ENCODE measurements at places on chromosomes 7 and 10.

GRCh38 chr10:128151031-128151430, 24.8 kb upstream of the MKI67 start:
- DNase-seq: no peak

DNA sequence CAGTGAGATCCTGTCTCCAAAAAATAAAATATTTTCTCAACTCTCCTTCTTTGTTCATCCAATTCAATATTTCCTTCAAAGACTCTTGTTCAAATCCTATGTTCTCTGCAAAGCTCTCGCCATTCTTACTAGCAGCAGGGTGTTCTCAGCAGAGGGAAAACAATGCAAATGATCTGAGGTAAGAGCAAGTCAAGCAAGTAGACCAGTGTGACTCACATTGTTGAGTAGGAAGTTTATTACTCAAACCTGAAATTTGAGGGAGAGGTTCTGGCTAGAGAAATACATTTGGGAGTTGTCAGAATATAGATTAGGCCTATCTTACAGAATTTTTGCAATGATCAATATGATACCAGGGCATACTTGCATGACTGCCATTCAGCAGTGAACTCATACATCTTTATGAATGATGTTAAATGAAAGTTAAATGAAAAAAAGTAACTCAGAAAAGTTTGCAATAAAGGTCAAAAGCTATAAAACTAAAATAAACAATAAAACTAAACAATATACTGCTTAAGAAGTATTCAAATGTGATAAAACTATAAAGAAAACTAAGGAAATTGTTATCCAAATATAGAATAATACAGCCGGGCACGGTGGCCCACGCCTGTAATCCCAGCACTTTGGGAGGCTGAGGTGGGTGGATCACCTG, 5.8 kb downstream of the IDE start:
- no peak for DNase-seq

GRCh38 chr7:37234334-37234733, 214.3 kb downstream of the ELMO1 start:
- DNase-seq: no peak

DNA sequence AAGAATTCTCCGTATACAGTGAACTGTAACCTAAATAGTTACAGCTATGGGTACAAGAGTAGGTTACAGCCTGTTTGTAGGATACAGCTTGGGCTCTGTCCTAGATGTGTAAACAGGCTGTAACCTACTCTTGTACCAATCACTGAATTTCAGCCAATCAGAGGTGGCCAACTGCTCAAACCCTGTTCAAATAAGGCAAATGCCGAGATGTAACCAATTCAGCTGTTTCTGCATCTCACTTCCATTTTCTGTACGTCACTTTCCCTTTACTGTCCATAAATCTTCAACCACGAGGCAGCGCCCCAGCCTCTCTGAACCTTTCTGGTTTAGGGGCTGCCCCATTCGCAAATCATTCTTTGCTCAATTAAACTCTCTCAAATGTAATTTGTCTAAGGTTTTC, 8.3 kb upstream of the MMP21 start:
- no peak for DNase-seq

GRCh38 chr7:106563466-106564150, 97.3 kb downstream of the CCDC71L start:
- no peak for DNase-seq

DNA sequence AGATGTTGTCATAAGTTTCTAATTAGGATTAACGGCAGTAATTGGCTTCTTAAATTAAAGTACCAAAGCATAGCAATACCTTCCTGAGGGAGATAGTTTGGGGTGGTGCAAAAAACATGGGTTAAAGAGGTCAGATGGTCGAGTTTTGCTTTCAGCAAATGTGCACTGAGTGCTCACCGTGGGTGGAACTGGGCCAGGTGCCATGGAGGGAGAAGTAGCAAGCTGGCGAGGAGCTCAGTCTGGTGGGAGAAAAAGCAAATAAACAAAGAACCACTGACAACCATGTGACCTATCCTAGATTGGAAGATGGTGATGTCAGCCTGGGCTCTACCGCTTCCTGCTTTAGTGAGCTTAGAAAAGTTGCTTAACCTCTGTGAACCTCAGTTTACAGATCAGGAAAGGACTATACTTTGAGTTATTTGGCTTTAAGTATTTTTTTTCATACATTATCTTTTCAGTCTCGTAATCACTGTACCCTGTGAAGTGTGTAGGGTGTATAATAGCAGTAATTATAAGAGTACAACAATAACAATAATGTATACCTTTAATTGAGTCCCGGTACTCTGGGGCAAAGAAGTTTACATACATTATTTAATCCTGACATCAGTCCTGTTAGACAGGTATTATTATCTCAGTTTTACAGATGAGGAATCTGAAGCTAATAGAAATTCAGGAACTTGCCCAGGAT, 69.0 kb upstream of the PDCD4 start:
- no peak for DNase-seq

- DNase-seq: no peak
Measured at GRCh38 chr7:142436601-142437000, 178.7 kb upstream of the PRSS58 start.

GRCh38 chr7:140451716-140452115, 27.6 kb downstream of the MKRN1 start:
- no peak for DNase-seq

DNA sequence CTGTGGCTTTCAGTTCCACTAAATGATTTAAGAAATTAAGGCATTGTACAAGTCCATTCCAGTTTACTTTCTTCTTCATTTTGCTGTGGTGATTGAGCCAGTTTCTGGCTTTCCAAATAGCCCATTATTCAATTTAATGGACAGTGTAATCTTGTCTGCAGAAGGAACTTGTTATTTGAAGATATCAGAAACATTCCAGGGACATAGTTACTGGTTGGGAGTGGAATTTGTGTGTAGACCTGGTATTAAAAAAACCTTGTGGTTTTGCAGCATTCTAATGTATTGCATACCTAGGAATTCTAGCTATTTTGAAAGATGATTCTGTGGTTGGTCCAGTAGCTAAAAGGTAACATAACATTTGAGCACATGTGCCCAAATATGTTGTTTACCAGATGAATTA, 72.2 kb downstream of the MCU start:
- no peak for DNase-seq

- no peak for DNase-seq
Measured at GRCh38 chr10:47009215-47009838, 98.1 kb downstream of the PTPN20 start.

DNA sequence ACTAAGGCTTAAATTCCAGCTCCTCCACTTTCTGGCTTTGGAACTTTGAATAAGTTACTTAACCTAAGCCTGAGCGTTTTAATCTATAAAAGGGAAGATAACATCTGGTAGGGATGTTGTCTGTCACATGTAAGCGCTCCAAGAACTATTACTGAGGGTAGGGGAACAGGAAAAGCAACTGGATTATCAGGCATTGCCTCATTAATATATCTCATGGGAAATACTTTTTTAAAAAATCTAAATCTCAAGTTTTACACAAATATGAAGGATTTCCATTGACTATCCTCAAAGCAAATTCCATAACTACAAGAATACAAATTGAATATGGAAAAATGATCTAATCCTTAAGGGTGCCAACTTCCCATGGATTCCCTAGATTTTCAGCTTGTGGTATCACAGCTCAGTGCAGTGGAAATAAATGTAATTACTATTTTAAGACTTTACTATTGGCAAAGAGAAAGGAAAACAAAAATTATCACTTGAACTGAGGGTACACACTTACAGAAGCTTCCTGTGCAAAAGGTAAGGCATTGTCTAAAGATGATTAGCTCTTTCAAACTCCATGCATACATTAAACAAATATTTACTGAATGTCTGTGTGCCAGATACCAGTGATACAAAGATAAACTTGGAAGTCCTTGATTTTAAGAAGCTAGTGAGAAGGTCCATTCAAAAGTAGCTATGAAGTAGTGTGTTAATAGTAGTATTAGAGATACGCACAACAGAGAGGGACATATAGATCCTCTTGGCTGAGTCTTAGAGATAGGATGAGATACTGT, 38.4 kb downstream of the NT5C2 start:
- DNase-seq: no peak

- DNase-seq: no peak
Measured at GRCh38 chr7:41162612-41163011, 540.3 kb downstream of the INHBA start.

DNA sequence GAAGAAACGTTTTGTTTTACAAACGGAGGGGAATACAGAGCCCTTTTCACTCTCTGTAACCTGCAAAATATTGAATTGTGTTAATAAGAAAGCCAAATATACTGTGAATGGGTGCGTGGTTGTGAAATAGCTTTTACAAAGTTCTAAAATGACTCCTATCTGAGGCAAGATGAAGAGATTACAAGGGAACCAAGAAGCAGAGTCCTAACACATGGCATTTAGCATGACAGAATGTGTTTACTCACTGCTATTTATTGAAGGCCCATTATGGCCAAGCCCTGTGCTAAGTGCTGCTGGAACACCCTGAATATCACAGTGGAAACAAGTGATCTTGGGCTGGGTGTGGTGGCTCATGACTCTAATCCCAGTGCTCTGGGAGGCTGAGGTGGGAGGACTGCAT, 12.9 kb downstream of the JCAD start:
- DNase-seq: no peak

GRCh38 chr10:28711776-28712175, 34.5 kb downstream of the BAMBI start:
- no peak for DNase-seq
